Endothelial cell (in vitro differentiated cells): ENCODE measurements at places on chromosomes 11 and 22.
A peak's percentile ranks its signal among the peaks of the same experiment; 100 is the strongest.

DNA sequence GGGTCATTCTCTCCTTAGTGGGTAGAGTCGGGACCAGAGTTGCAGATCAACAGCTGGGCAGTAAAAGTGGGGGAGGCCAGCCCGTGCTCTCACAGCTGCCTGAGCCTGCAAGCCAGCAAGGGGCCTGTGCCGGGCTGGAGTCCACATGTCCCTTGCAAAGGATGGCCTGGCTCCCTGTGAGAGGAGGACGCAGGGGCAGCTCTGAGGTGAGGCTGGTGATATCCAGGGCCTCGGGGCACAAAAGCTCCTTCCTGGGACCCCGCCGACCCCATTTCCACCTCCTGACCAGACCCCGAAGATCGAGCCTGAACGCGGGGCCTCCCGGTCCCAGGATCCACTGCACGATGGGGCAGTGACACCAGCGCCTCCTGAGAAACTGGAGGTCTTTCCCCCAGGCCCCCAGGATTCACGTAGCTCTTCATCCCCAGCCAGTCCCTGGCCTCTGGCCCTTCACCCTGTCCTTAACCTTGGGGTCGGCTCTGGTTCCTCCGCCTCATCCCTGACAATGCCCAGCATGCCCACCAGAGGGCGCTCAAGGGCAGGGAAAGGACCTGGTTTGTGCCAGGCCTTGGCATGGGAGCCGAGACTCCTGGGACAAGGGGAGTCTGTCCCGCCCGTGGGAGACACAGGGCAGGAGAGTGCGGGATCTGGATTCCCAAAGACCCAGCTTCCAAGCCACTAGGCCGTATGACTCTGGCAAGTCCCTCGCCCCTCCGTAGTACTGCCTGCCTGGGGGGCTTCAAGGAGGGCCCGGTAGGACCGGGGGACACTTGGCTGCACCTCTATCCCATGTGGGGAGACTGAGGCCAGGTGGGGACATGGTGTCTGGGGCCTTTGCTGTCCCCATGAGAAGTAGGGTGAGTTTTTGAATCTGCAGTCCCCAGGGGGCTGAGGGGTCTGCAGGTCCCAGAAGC lies 17.8 kb upstream of the WNT7B start:
- peak; percentile 96 for DNase-seq

- DNase-seq = no peak
These were observed 4.1 kb downstream of the BDNF start for GRCh38 chr11:27696115-27696514.

- DNase-seq = no peak
These were observed 82.1 kb downstream of the PIWIL4 start for GRCh38 chr11:94649254-94649653.

DNA sequence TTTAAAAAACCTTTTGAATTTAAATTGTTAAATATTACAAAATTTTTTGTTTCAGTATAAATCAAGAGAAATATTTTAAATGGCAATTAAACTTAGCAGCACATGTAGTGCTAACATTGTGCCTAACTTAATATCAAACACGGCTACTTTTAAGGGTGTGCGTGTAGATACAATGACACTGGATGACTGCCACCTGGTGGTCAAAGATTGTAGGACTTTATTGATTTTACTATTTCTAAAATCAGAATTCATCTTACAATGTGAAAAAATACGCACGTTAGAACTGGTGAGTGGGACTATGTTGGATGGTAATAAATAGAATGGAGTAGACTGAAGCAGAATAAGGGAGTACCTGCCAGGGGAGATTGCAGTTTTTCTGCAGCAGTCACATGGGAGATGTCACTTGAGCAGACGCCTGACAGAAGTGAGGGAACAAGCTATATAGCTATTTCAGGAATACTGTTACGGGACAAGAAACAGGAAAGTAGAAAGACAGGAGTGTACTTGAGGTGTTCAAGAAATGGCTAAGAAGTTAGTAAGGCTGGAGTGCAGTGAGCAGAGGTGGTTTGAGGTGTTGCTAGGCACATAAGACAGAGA lies 52.9 kb downstream of the UVRAG start:
- peak; percentile 40 for DNase-seq

- no peak for DNase-seq
These were observed 234.2 kb downstream of the AASDHPPT start for GRCh38 chr11:106311531-106312230.

DNA sequence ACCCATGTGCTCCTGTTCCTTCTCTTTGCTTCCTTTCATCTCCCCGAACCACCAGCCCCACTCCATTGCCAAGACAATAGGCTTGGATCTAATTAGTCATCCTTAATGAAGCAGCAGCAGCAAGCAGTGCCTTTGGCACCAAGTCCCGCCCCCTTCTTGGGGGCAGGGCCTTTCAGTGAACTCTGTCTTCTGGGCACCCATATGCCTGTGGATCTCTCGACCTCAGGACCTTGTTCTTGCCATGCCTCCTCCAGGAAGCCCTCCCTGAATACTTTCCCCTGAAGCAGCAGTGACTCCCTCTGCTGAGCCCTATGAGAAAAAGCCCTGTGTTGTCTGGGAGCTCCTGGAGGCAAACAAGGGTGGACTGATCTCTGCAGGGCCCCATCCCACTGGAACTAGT lies 32.1 kb downstream of the ARHGEF17 start:
- no peak for DNase-seq

GRCh38 chr11:41456269-41456668 lies 3.2 kb downstream of the LRRC4C start:
- no peak for DNase-seq

DNA sequence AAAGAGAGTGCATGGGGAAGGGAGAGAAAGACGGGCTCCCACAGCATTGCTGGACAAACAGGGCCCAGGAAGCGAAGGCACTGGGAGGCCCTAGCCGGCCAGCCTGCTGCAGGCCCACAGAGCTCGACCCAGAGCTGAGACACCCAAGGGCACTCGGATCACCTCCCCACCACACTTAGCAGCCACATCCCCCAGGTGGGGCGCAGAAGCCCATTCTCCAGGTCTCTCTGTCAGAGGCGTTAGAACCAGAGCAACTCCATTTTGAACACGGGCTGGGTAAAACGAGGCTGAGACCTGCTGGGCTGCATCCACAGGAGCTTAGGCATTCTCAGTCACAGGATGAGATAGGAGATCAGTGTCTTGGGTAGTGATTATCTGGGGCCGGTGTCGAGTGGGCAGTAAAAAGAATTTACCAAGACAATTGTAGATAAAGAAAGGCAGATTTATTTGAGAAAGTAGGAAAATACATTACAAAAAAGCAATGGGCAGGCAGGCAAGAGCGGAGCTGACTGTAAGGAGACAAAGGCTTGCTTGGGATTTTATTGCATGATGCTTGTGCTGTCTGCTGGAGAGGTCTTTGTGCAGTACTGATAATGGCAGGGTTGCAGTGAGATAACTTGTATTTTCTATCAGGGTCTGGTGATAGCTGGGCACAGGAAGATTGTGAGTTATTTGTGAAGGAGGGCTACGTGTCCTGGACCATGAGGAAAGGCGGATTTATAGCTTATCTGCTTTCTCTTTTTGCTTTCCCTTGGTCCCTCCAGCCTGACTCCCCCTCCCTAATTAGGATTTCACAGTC lies 13.4 kb upstream of the CAPN5 start:
- no peak for DNase-seq

- no peak for DNase-seq
These were observed 7.6 kb downstream of the MS4A3 start for GRCh38 chr11:60064111-60064510.
